Cardiac septum (tissue), 1 donor: ENCODE measurements at places on chromosomes 1 and 21.

GRCh38 chr21:33915368-33916199 lies at the start of gene ATP5PO:
TSS of gene ATP5PO (minus strand) at chr21:33915804. CDS start at chr21:33915763, 41 bp downstream.
- DNase-seq: peak; percentile 99

DNA sequence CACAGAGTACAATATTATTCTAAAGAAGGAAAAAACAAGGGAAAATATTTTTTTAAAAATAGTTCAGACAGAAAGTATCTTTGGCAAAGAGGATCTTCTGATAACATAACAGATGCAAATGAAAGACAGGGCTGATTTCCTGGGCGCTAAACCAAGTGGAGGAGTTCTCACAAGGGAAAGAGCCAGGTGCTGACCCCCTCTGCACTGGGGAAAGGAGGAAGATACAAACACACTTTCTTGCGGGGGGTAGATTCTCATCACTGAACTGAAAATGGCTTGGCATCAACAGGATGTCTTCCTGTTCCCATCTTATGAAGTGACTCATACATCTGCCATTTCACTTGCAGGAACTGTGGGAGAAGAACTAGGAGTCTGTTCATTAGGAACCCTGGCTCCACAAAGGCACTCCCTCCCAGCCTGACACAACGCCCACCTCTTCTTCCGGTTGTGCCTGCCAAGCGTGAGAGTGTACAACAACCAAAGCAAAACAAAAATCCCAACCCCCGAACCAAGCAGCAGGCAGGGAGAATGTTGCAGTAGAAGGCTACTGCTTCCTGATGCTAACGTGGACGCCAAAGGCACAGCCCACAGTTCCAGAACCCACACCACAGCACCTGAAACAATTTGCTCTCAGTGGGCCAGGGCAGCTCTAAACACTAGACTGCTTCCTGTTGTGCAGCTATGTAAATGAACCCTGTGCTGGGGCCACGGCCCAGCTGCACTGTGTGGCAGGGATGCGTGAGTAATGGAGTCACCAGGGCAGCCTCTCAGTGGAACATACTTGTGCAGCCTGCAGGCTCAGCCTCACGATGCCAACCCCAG lies 51.0 kb downstream of the GADD45A start:
- DNase-seq: peak; percentile 85

DNA sequence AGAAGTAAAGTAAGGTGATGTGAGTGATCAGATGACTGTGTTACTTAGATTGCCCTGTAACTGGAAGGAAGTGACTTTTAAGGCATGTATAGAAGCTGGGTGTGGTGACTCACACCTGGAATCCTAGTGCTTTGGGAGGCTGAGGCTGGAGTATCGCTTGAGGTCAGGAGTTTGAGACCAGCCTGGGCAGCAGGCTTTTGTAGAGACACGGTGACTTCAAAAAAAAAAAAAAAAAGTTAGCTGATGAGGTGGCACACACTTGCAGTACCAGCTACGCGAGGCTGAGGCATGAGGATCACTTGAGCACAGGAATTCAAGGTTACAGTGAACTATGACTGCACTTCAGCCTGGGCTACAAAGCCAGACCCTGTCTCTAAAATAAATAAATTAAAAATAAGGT lies 2.3 kb upstream of the USP16 start:
- no peak for DNase-seq

DNA sequence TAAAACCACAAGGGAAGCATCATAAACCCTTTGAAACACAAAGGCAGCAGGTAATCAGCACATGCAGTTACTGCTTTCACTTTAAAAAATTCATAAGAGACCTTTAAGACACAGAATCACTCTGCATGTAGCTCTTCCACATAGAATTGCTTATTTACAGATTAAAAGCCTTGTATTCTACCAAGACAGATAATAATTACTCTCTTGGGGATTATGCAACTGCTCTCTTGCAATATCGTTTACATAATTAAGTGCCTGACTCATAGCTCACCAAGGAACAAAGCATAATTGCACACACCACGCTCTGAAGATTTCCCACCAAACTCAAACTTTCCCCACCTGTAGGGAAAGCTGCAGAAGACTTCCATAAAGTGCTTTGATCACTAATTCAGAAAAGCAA lies 87.9 kb downstream of the VAV3 start:
- DNase-seq: no peak

DNA sequence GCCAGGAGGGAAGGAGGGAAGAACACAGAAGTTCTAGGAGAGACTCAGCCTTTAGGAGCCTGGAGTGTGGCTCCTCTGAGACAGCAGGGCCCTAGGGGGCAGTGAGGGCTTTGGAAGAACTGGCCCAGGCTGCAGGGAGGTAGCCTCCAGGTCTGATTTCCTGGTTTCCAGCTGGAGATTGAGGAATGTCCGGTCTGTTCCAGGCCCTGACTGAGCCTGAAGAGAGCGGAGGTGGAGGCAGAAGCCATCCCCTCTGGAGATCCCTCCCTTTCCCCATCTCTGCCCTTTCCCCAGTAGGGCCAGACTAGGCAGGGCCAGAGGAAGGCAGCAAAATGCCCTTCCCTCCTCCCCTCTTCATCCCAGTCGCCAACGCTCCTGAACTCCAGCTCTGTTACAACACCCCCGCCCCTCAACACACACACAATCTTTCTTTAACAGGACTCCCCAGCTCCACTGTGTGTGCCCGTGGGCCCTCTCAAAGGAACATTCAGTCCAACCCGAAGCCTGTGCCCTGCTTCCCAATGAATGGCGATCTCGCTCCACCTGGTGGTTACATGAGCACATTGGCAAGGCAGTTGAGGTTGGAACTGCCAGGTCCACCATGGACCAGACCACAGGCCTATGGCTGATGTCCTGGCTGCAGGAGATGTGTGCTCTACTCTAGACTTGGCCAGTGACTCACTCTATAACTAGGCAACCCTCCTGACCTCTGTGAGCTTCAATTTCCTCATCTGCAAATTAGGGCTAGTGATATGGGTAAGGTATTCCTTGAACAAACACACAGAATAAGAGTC lies 32.0 kb downstream of the MAP7D1 start:
- DNase-seq: peak; percentile 93

DNA sequence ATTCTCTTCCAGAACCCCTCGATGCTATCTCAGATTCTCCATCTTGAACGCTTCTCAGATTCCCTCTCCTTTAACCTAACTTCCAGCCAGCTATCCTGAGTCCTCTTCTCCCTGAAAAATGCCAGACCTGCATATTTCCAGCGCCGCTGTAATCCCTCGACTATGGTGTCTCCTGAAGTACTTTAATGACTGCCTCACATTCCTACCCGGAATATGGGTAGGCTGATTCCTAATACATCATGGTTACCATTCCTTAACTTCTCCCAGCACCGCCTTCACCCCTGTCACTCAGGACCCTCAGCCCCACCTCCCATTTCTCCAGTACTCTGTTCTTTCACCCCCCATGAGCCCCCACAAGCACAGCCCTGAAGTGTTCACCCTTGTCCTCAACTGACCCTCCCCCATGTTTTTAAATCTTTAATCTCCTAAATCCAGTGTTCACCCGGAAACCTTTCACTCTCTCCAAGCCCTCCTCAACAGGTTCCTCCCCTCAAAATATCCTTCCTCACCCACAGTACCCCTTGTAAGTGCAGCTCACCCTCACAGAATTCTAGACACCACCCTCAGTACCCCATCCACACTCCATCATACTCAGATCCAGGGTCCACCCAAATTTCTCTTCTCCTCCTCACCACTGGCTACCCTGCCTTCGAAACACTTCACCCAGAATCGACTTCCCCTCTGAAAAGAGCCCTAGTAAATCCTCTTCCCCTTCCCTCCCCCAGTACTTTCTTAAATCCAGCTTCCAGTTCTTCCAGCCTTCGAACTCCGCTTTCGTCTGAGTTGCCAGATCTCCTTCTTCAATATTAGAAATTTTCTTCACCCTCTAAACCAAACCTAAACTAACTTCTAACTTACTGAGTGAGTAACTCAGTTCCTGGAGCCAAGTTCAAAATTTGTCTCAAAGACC lies 922 bp downstream of the CPT2 start:
- no peak for DNase-seq

DNA sequence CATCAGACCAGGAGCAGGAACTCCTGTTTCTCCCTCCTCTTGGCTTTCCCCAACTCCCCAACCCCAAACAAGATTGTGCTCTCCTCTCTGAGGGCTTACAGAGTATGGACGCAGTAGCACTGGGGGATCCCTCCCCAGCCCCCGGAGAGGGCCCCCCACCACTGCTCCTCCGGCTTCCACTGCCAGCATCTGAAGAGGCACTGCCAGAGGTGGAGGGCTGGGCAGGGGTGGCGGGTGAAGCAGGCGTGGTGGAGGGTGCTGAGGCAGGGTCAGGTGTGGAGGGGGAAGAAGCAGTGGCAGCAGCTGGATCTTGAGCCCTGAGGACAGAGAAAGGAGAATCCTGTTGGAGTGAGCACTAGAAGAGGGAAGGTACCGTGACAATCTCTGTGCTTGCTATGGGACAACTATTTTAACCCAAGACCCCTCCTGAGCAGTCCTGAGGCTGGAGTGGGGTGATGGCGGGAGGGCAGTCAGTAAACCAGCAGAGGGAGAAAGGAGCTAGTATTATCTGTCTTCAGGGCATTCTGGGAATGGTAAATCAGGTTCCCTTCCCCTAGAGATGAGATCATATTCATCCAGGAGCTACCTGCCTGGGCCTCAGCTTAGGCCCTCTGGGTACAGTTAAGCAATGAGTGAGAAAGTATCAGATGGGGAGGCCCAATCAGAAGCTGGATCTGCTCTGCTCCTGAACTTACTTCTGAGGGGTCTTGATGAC lies 2.4 kb downstream of the UBQLN4 start:
- DNase-seq: no peak

- no peak for DNase-seq
Measured at GRCh38 chr1:105027838-105028471, 1278.3 kb downstream of the AMY1C start.

GRCh38 chr1:219880765-219881457 lies 47.4 kb downstream of the SLC30A10 start:
- no peak for DNase-seq

- DNase-seq: no peak
Measured at GRCh38 chr1:181081395-181081794, 7.1 kb upstream of the IER5 start.

- no peak for DNase-seq
Measured at GRCh38 chr1:185663771-185664296, 70.4 kb upstream of the HMCN1 start.

- no peak for DNase-seq
Measured at GRCh38 chr1:110746644-110747259, 72.0 kb upstream of the KCNA3 start.

DNA sequence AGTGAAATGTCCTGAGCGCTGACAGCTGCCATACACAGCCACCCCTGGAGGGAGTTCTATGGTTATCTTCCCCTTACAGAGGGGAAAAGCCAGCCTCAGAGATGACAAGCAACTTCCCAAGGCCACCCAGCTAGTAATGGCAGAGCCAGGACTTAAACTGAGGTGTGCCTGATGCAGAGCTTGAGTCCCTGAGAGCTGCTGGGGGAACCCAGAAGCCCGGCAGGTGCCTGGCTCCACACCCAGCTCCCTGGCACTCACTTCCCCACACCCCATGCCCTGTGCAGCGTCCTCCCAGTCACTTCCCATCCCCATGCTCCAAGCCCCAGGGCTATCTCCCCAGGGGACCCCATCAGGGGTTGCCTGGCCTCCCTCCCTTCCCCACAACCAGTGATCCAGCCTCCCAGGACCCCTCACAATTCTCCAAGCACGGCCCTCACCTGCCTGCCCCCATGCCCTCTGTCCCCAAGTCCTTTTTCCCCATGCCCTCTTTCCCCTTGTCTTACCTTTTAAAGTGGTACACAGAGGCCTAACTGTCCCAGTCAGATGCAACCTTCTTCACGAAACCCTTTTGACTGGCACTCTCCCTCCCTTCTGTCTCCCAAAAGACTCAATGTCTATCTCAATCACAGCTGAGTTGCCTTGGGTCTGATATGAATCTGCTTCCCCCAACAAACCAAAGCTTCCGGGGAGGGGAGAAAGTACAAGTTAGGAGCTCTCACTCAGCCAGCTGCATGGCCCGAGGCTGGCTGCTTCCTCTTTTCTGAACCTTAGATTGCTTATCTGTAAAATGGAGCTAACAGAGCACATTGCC lies 39.8 kb upstream of the LRP8 start:
- DNase-seq: peak; percentile 53
